GM13977 (cell line): ENCODE measurements at places on chromosomes 2 and 18.

DNA sequence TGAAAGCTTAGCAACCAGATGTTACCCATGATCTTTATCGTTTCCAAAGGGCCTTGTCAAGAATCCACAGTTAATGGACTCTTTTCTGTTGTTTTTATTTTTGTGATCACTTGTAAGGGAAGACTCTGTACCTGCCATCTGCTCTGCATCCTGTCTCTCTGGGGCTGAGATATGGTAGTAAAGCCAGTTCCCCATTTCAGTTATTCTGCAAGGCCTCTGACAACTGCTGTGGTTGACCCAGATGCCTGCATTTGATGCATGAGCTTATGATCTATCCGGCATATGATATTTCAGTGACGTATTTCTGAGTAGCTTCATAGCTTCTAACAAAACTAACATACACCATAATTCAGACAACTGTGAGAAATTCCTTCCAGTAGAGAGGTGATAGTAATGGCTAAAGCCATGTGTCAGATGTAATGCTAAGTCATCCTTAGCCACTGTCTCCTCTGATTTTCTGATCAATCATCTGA, 105.1 kb downstream of the TPO start:
- DNase-seq, result no peak

DNA sequence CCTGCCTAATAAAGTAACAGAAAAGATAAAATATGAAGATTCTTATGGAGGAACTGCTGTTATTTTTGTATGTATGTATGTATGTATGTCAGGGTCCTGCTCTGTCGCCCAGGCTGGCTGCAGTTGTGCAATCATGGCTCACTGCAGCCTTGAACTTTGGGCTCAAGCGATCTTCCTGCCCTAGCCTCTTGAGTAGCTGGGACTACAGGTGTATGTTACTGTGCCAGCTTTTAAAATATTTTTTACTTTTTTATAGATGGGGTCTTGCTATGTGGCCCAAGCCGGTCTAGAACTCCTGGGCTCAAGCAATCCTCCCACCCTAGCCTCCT, 26.7 kb downstream of the ANKRD29 start:
- DNase-seq, result no peak

DNA sequence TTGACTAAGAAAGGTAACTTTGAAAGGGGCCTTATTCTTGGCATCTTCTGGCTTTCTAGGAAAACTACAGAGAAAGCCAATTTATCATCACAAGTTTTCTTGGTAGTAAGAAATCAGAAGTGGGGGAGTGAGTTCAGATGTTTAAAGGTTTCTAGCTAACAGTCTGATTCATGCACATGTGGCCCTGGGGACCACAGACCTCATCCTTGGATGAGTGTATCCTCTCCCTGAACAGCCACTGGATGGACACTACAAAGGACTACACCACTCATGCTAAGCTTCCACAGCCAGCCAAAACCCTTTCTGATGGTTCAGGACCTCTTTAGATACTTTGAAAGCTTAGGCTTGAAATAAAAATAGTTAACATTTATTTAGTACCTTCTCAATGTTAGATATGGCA, 218.3 kb upstream of the STK17B start:
- DNase-seq, result no peak

DNA sequence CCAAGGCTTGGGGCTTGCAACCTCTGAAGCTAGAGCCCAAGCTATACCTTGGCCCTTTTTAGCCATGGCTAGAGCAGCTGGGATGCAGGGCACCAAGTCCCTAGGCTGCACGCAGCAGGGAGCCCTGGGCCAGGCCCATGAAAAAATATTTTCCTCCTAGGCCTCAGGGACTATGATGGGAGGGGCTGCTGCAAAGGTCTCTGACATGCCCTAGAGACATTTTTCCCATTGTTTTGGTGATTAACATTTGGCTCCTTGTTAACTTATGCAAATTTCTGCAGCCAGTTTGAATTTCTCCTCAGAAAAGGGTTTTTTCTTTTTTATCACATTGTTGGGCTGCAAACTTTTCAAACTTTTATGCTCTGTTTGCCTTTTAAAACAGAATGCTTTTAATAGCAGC, 56.9 kb upstream of the LHCGR start:
- DNase-seq, result no peak

GRCh38 chr2:60496956-60497355, 56.5 kb downstream of the BCL11A start:
- no peak for DNase-seq

DNA sequence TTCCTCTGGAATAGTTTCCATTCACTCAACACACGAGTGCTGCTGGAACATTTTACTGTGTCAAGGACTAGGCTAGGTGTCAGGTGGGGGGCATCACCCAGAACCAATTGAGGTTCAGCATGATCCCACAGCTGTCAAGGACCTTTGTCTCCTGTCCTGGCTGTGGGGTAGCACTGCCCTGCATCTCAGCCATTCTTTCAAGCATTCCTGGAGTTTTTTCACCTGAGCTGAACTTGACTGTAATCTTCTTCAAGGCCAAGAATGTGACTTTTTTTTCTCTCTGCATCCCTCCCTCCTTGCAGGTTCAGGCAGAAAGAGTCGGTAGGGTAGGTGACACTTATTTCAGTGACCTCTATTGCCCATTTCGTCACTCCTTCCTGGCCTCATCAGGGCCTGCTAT, 3.5 kb downstream of the MAPK4 start:
- no peak for DNase-seq

GRCh38 chr2:171226461-171226860, 65.8 kb upstream of the TLK1 start:
- no peak for DNase-seq

GRCh38 chr2:41137031-41137430, 685.1 kb upstream of the SLC8A1 start:
- DNase-seq, result no peak

- peak; percentile 21 for DNase-seq
Observed at GRCh38 chr2:64143169-64144056, 807 bp downstream of the PELI1 start.

DNA sequence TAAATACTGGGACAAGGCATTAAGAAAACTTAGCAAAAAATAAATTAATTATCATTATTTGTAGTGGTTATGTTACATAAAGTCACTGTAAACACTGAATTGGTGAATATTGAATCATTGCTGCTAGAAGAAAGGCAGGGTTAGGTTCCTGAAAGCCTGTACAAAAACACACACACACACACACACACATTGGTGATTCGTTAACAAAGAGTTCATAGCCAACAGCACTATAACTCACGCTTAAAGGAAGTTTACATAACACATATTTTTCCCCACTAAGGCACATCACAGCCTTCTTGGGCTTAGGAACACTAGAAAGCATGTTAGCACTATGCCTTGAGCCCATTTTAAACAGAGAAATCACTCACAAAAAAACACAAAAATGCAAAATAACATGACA, 690.0 kb upstream of the PIK3C3 start:
- DNase-seq, result no peak

- DNase-seq, result peak; percentile 72
Observed at GRCh38 chr2:135709992-135710391, 31.7 kb upstream of the UBXN4 start.
